ENCODE measurements at places on chromosomes 5 and 9.

DNA sequence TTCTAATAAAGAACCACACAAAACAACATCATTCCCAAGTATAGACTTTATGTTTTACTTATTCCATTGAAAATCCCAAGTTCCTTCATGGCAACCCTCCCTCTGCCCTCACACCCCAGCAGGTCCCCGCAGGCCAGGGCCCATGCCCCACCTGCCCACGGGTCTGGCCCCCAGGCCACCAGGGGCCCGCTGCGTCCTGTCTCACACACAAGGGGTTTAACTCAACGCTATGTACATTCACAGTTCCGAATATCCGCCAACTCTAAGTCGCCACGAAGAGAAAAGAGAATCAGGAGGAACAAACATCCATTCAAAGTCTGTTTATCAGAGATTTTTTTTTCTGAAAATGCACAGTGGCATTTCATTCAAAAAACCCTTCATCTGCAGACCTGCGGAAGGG, 16.2 kb upstream of the SLC6A3 start:
- DNase-seq, result no peak

- DNase-seq, result no peak
Measured at GRCh38 chr5:79269733-79270166, 33.8 kb downstream of the JMY start.

GRCh38 chr5:172505403-172505759, 51.1 kb upstream of the SH3PXD2B start:
- no peak for DNase-seq

- DNase-seq, result no peak
Measured at GRCh38 chr5:122967085-122967484, 69.4 kb downstream of the PPIC start.

GRCh38 chr5:759781-760362, 24.7 kb downstream of the ZDHHC11B start:
- DNase-seq, result no peak

GRCh38 chr5:169832845-169833244, 147.4 kb downstream of the INSYN2B start:
- no peak for DNase-seq

GRCh38 chr9:78298046-78298765, 1.3 kb downstream of the PSAT1 start:
- no peak for DNase-seq

DNA sequence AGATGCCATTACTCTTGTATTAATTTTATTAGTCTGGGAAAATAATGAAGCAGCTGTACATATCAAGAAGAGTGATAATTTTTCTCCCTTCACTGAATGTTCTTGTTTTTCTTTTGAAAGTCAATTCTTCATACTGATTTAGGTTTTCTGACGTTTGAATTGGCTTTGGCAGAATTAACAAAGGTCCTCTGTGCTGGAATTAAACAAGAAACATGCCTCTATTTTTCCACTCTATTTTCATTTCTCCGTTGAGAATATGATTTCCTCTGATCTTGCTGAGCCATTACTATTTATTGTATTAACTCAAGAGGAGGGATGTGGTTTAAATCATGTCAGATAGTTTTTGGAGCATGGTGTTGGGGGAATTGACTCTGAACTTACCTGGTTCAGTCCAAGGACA, 42.3 kb downstream of the ANKDD1B start:
- DNase-seq, result no peak

DNA sequence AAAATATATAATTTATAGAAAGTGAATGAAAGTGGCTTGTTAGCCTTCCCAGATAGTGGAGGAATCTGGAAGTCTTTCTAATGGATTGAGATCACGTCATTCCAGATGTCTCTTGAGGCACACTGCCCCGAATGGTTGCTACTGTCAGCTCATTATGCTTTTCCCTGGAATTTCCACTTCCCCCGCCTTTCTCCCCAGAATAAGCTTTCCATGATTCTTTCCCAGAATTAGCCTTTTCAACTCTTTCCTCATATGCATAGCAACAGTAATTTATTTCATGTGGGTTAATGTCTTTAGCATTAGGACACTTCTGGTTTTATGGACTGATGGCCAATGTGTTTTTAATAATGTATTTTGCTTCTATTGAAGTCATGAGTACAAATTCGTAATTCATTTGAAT, 81.5 kb downstream of the PALM2AKAP2 start:
- peak; percentile 50 for DNase-seq

- no peak for DNase-seq
Measured at GRCh38 chr5:178435321-178436238, 154.6 kb downstream of the COL23A1 start.

DNA sequence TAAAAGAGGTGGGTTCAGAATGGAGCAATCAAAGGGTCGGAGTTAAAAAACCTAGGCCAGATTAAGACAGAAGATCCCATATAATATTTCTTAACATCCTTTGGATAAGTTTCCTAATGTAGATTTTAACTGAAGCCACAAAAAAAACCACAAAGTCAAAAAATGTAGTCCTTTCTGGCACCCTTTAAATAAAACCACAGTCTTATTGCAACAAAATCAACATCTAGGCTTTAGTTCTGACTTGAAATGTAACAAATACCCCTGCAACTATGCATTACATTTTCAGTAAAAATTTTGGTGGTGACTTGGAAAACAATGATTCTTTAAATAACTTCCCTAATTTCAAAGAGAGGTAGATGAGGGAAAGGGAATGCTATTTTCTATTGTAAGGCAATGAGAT, 109.2 kb downstream of the PSAT1 start:
- no peak for DNase-seq

GRCh38 chr5:93330506-93330905, 250.5 kb downstream of the NR2F1-AS1 start:
- peak; percentile 58 for DNase-seq

Measured in fibroblast of the aortic adventitia (primary cell).